ENCODE measurements at places on chromosomes 13 and 19.

DNA sequence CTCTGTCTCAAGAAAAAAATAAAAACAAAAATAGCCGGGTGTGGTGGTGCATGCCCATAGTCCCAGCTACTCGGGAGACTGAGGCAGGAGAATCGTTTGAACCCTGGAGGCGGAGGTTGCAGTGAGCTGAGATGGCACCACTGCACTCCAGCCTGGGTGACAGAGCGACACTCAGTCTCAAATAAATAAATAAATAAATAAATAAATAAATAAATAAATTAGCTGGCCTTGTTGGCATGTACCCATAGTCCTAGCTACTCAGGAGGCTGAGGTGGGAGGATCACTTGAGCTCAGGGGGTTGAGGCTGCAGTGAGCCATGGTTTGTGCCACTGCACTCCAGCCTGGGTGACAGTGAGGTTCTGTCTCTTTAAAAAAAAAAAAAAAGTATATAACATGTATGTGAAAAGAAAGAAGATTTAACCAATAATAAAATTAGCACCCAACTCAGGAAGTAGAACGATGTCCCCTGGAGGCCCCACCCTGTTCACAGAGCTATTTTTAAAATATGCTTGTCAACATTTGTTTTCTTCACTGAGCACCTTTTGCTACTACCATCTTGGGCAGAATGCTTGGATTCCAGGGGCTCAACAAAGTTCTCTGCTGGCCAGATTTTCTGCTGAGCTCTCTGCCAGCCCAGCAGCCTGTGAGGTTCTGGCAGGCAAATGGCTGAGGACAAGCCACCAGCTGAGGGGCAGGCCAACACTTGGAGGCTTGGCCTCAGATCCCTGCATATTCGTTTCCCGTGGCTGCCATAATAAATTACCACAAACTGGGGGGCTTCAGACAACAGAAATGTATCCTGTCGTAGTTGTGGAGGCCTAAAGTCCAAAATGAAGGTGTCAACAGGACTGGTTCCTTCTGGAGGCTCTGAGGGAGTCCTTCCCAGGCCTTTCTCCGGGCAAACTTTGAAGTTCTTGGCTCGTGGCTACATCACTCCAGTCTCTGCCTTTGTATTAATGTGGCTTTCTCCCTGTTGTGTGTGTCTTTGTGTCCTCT, 5.2 kb downstream of the SLC25A42 start:
- DNase-seq, result no peak

- no peak for DNase-seq
Observed at GRCh38 chr19:3296446-3296845, 69.9 kb upstream of the NFIC start.

DNA sequence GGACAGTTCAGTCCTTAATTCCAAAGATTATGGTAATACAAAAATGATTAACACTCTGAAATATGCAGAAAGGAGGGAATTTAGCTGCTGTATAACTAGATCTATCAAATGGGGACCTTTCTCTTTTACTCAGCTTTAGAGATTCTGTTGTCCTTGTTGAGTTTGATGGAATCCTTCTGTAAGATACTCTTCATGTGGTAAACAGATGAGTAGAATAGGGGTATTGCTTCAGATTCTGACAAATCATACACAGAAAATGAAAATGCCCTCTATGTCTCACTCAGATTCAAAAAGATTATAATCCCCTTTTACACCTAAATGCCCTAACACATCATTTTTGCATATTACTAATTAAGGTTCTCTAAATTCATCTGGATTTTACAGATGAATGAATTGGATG, 50.7 kb downstream of the ARHGAP35 start:
- no peak for DNase-seq

- no peak for DNase-seq
Observed at GRCh38 chr13:50198508-50198907, 183.3 kb downstream of the KCNRG start.

DNA sequence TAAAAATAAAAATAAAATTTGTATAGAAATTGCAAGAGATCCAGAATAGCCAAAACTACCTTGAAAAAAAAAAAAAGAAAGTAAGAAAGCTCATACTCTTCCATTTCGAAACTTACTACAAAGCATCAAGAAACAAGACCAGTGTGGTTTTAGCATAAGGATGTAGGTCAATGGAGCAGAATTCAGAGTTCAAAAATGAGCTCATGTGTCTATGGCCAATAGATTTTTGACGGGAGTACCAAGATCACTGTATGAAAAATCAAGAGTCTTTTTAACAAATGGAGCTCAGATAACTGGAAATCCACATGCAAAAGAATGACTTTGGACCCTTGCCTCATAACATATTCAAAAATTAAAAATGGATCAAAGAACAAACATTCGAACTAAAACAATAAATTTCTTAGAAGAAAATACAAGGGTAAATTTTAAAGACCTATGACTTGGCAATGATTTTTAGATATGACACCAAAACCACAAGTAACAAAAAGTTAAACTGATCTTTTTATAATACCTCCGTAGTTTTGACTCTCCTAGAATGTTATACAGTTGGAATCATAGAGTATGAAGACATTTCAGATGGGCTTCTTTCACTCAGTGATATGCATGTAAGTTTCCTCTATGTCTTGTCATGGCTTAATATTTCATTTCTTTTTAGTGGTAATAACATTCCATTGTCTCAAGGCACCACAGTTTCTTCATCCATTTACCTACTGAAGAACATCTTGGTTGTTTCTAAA, 43.2 kb downstream of the KLF12 start:
- no peak for DNase-seq

DNA sequence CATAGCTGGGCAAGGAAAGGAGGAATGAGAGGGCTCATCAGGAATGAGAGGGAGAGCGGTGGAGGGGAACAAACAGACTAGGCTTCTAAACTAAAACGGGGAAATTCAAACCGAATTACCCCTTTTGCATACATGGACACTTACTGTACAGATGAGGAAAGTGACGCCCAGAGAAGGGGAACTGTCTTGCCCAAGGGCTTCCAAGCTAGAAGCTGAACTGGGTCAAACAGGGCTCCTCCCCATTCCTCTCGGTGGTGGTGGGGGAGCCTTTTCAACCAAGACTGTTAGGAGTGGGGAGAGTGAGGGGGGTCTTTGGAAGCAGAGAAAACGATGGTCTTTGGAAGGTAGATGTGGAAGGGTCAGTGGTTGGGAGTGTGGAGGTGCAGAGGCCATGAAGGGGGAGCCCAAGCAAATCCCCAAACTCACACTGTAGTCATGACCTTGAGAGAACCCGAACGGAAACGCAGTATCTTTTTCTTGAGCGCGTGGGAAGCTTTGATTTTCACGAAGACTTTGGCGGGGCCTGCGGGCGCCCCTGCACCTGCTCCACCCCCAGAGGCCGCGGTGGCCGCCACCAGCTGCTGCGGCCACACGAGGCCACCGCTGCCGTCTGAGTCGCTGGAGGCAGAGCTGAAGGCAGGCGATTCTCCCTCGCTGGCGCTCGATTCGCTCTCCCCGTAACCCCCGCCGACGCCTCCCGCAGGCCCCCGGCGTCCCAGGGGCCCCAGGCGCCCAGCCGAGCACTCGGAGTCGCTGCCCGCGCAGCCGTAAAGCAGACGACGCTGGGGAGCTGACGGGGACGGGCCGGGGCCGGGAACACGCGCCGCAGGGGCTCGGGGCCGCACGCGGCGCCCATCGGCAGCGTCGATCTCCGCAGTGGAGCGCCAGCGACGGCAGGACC, 12.3 kb upstream of the GNG8 start:
- DNase-seq, result no peak

DNA sequence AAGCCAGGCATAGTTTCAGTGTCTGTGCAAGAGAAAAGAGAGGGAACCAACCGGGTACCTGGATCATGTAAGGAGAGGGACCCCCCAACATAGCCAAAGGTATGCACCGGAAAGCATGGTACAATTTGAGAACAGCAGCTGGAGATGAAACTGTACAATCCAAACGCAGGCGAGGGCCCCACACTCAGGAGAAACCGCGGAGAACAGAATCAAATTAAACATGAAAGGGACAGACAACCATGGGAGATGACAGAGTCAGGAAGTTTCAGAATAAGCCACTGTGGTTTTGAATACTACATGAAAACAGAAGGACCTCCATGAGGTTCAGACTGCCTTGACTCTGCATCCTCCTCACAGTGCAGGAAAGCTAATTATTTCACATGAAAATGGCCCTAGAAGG, 62.9 kb upstream of the SPATA13 start:
- DNase-seq, result no peak

- DNase-seq, result no peak
Observed at GRCh38 chr19:18672044-18672451, 11.4 kb upstream of the CRTC1 start.

- DNase-seq, result no peak
Observed at GRCh38 chr13:91133941-91134802, 213.3 kb upstream of the MIR17HG start.

- no peak for DNase-seq
Observed at GRCh38 chr13:77702366-77702765, 4.9 kb downstream of the SLAIN1 start.

DNA sequence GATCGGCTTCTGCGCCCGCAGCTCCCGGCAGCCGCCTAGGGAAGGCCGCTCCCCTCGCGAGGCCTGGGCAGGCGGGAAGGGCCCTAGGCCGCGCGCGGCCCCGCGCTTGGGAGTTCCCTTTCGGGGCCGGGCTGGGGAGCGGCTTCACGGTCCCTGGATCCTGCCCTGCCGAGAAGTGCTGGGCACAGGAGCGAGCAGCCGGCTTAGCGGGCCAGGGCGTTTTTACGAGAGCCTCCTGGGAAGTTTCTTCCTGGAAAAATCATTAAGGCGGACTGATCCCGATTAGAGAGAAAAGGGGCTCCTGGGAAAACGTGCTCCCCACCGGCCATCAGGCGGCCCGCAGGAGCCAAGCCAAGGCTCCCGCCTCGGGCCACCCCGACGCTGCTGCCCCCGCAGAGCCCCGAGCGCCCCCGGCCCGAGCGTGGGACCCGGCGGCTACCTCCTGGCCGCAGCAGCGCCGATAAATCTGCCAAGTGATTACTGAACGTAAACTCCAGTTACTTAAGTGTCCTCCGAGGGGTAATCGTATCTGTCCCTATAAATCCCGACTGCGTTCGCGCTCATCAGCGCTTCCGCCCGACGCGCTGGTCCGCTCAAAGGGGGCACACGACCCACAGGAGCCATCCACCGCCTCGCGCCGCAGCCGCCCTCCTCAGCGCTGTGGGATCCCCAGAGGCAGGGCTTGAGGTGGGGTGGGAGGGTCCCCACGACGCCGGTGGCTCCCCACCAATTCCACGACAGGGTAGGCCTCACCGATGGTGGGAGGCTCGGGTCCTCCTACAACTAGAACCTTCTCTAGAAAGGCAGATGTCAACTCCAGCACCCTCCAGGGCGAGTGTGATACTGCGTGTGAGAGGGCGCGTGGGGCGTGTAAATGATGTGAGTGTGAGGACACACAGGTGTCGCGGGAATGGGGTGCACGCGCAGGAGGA, 2.8 kb downstream of the ZIC5 start:
- DNase-seq, result no peak

DNA sequence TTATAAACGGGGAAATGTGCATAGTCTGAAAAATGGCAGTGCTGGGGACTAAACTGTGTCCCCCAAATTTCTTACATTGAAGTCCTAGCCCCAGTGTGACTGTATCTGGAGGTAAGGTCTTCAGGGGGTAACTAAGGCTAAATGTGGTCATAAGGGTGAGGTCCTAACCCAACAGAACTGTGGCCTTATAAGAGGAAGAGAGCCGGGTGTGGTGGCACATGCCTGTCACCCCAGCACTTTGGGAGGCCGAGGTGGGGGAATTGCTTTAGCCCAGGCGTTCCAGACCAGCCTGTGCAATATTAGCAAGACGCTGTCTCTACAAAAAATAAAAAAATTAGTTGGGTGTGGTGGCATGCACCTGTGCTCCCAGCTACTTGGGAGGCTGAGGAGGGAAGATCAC, 17.8 kb downstream of the PROZ start:
- DNase-seq, result no peak

DNA sequence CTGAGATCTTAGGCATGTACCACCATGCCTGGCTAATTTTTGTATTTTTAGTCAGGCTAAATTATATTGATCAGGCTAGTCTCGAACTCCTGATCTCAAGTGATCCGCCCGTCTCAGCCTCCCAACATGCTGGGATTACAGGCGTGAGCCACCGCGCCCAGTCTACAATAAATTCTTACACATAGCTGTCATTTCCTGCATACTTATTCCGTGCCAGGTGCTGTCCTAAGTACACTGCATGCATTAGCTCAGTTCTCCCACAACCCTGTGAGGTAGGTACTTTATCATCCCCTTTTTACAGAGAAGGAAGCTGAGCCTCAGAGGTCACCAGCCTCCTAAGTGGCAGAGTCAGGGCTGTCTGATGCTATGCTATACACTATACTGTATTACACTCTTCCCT, 7.2 kb upstream of the RHPN2 start:
- DNase-seq, result no peak

DNA sequence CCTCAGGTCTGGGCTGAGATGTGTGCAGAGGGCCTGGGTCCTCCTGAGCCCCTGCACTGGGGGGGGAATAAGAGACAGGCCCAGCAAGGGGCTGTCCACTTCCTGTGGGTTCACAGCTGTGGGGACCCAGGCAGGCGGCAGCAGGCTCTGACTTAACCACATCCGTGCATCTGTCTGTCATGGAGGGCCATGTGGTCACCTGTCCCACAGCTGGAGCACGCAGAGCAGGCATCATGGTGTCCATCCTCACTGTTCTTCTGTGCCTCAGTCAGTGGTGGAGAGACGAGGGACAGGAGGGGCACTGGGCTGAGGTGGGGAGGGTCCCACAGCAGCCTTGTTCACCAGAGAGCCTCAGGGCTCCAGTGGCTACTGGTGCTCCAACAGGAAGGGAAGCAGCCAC, 16.3 kb upstream of the KIR3DL3 start:
- no peak for DNase-seq

Measured in NCI-H2029 treated with DMSO at 0.1 percent for 48 hours (cell line).